ENCODE measurements at places on chromosomes 5 and 9. TPM values are rescaled to one million over a fixed set of nuclear protein-coding genes. Genes with fewer than 3 reads are reported as not detected.

The ANKRD18B gene
- 4.2 TPM for total RNA-seq

The UAP1L1 gene
- 12.4 TPM for total RNA-seq

The SPINK7 gene
- total RNA-seq, result not detected

DNA sequence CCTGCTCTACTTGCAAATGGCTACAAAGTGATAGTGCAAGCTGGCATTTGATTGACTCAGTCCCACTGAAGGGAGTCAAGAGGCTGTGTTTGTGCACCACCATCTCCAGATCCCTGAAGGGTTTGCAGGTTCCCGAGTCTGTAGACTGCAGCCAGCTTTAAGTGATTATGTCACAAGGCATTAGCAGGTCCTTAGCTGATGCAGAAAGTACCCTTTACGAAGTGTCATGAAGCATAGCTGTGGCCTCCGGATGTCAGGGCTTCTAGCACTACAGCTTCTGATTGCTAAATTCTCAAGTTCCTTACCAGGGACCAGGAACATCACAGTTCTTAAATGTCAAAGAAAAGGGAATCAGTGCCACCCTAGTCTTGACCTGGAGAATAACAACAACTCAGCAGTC is 311.3 kb upstream of the TRPC7 start:
- no peak for DNase-seq

- peak; percentile 16 for DNase-seq
Observed at GRCh38 chr5:74313896-74314295, 326.6 kb downstream of the ENC1 start.

DNA sequence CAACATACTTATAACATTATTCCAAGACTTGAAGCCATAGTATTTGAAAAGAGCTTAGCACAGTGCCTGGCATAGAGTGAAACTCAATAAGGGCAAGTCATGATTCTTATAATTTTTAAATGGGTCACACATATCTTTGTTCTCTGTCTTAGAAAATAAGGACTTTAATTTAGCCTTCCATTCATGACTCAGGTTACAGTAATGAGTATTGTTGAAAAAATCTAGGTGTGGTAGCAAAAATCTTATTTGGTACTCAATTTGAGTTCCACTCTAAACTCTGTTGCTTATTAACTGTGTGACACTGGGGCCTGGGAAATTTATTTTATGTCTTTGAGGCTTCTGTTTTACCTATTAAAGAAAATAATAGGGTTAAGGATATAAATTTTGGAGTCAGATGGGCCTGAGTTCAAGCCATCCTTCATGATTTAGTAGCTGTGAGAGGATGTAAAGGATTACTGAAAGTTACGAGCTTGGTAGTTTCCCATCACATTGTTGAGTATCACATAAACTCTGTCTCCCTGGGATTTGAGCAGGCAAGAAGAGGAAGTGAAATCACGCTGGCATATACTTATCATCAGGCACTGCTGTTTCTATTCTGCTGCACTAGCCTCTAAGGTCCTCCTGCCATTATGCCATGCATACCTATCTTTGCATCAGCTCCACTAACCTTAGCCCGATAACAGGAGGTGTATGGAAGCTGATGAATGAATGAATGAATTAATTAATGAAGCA is 1.5 kb downstream of the SPINK9 start:
- no peak for DNase-seq

- no peak for DNase-seq
Observed at GRCh38 chr9:131757549-131757948, 17.7 kb upstream of the RAPGEF1 start.

DNA sequence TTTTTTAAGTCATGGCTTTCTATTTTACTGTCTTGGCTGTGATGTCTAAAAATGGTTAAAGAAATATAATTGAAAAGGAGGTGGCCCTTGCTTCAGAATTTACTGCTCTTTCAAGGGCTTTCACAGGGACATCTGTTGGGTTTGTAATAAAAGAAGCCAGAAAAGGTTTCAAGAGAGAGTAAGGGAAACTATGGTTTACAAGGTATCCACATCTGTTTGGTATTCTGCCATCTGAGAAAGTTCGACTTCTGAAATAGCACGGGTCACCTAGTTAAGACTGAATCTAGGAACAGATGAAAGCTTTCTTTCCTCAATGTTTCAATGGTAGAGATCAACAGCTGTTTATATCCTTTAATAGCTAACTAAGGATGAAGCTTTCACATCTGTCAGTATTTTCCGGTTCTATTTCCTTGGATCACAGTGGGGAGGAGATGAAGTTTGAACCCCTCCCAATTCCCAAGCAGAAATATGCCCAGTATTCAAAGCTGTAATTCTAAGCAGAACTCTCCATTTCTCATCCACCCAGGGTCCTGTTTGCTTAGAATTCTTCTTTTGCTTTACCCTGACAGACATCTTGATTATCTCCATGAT is 72.8 kb upstream of the IFNK start:
- no peak for DNase-seq

GRCh38 chr5:65696892-65697291 is 25.0 kb downstream of the SGTB start:
- no peak for DNase-seq

All from Daoy (cell line).